ENCODE measurements at places on chromosomes 5 and 9.

- DNase-seq = peak; percentile 80
Observed at GRCh38 chr9:130421802-130422276, 22.9 kb upstream of the ASS1 start.

GRCh38 chr9:79857188-79857587 is 285.4 kb downstream of the TLE4 start:
- DNase-seq = no peak

- DNase-seq = no peak
Observed at GRCh38 chr5:113615708-113616107, 102.2 kb downstream of the YTHDC2 start.

DNA sequence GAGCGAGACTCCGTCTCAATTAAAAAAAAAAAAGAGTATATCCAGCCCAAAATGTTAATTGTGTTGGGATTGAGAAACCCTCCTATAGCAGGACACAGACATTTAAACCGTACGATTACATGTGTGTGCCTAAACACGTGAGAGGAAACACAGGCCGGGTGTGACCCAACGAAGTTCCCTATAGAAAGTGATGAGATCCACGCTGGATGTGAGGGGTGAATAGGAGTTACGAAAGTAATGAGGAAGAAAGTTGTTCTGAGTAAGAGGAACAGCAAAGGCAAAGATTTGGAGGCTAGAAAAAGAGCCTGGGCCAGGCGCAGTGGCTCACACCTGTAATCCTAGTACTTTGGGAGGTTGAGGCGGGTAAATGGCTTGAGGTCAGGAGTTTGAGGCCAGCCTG is 13.6 kb downstream of the NAIF1 start:
- no peak for DNase-seq

DNA sequence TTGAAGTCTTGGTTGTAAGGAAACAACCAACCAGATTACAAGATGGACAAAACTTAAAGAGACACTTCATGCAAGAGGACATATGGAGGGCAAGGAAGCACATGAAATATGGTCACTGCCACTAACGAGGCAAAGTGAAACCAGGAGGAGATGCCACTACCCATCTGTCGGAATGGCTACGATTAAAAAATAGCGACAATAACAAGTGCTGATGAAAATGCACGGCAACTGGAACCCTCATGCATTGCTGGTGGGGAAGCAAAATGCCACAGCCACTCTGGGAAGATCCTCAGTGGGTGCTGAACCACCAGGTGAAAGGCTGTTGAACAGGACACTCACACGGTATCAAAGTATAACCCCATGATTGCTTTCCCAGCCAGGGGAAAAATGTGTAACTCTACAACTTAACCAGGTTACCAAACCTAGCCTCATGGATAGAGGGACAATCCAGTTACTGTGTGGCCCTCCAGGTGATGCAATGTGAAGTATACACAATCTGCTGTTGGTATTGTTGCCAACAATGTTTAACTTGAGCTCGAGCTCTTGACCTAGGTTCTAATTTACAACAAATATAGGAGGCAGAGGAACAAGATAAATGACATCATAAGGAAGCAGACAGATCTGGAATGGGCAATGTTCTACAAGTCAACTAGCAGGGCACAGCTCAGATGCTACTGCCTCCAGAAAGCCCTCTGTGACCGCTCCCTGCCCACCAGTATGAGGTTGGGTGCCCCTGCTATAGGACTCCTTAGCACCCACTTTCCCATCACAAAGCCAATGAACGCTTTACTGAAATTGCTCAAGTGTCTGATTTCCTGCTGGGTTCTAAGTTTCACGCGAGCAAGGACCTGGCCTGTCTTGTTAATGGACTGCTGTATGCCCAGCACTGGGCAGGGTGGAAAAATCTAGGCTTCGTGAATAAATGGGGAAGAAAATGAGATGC is 25.8 kb downstream of the SH3PXD2B start:
- no peak for DNase-seq

DNA sequence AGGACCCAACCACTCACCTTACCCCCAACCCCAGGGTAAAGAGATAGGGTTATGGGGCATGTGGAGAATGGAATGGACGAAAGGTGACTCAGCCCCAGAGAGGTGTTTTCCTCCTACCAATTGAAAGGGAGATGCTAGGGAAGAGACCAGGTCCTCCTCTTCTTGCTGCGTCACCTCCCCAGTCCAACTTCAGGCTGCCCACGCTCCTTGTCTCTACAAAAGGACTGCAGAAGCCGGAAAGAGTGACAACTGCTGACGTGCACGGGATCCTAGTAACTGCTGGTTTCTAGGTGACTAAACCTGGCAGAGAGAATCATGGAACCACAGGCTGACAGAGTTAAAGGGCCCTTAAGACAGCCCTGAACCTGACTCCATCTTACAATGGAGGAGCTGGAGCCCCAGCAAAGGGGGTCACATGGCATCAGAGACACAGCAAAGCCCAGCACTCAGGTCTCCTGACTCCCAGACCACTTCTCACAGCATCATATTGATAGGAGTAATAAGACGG is 2.2 kb downstream of the GPX3 start:
- no peak for DNase-seq

- DNase-seq = peak; percentile 61
Observed at GRCh38 chr9:121686930-121687541, 35.6 kb downstream of the DAB2IP start.

- peak; percentile 16 for DNase-seq
Observed at GRCh38 chr5:78328585-78329173, 31.7 kb upstream of the SCAMP1 start.

DNA sequence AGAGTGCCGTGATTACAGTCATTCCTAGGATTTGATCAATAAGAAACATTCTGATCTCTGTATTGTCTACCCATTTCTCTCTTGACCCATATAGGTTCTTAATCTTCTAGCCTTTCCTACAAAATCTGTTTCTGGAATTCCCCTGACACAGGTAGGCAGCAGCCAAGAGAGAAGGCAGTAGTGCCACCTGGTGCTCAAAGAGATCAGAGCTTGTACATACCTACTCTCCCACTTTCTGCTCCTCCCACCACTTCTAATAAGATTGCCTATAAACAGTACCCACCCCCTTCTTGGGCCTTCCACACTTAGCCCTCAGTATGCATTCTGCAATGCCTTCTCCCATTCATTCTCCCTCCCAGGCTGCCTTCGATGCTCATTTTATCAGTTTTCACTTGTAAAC is 117.4 kb upstream of the RORB start:
- no peak for DNase-seq

DNA sequence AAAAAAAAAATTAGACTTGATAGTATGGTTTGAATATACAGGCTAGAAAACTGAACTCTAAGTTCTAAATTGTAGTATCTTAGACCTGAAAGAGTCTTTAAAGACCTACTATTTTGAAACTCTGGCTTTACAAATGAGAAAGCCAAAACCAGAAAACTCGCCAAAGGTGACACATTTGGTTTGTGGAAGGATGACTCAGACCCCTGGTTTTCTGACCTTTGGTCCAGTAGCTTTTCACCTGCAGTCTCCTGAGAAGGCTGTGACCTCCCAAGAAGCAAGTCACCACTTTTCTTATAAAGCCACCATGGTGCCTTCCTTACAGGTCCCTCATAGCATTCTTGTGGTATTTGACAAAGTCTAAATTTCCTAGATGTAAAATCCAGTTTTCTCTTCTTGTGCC is 102.1 kb upstream of the CEP78 start:
- no peak for DNase-seq

GRCh38 chr9:8437876-8438275 is 638.3 kb upstream of the DMAC1 start:
- peak; percentile 50 for DNase-seq

GRCh38 chr5:9015937-9016270 is 530.0 kb downstream of the SEMA5A start:
- no peak for DNase-seq

Data from fibroblast of upper back skin (primary cell).